ENCODE measurements at places on chromosomes 4 and X.

GRCh38 chr4:130855533-130855932, 1759.6 kb downstream of the C4orf33 start:
- DNase-seq, result no peak

DNA sequence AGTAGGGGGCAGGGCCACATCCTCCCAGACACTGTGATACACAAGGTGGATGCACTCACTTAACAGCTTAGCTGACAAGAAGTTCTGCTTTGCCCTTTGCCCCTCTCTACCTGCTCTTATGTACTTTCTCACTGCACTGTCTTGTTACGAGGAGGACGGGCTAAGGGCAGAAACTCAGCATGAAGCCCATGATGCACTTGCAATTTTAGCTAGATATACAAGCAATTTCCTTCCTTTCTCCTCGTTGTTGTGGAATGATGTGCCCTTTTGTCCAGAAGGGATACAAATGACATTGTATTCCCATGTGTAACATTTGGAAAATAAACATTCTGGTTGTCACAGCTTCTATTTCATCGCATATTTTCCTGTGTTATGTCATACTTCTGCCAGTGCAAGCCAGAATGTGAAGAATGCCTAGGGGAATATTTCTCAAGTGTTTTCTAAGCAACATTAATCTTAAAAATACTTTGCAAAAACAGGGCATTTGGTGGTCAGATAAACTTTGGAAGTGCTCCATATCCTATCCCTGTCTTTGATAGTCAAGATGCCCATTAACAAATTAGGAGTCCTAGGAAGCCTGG, 47.2 kb downstream of the MAOA start:
- DNase-seq, result no peak

DNA sequence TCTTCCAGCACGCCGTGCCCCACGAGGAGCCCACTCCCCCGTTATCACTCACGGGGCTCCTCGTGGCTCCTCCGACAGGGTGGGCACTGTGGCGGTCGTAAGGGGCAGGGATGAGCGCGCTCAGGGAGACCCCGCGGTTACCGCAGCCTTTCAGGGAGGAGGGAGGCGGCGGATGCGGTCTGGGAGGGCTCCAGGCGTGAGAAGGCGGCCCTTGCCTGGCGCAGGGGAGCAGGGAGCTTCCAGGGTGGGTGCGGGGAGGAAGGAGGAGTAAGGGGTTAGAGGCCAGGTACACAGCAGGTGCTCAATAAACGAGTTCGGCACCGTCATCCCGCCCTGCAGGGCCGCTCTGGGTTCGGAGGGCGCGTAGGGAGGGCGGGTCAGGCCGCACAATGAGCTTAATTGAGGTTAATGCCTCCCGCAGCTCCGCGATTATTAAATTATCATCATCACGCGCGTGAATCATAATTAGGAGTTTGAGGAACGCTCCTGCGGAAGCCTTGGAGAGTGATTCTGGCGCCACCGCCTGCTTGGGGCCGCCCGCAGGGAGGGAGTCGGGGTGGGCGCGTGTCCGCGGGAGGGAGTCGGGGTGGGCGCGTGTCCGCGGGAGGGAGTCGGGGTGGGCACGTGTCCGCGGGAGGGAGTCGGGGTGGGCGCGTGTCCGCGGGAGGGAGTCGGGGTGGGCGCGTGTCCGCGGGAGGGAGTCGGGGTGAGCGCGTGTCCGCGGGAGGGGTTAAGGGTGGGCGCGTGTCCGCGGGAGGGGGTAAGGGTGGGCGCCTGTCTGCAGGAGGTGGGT, 7.6 kb upstream of the NKX1-1 start:
- DNase-seq, result no peak

- DNase-seq, result no peak
Measured at GRCh38 chrX:49987651-49988050, 65.3 kb downstream of the CLCN5 start.

- DNase-seq, result no peak
Measured at GRCh38 chr4:59341506-59341905, 1858.6 kb upstream of the ADGRL3 start.

Data from CD4-positive, alpha-beta T cell treated with Interleukin-15 for 4 hours (primary cell).